ENCODE measurements at places on chromosomes 16 and 17. TPM values are rescaled to one million over a fixed set of nuclear protein-coding genes. Genes with fewer than 3 reads are reported as not detected.

Gene MGAT5B
- total RNA-seq, result 6.9 TPM

Gene OSGIN1
- total RNA-seq, result 0.20 TPM

Gene RRN3
- total RNA-seq, result 43.4 TPM

- DNase-seq, result no peak
- peak overlapping the region; percentile 58 for H3K27ac ChIP-seq
- H3K4me3 ChIP-seq, result no peak overlapping the region
- no peaks in the 10 kb centered on the region for H3K36me3 ChIP-seq
- no peaks in the 10 kb centered on the region for H3K4me1 ChIP-seq
These were observed 58.0 kb upstream of the MRTFB start for GRCh38 chr16:14013145-14013570.

- H3K27ac ChIP-seq, result peak overlapping the region; percentile 52
- H3K4me3 ChIP-seq, result peak overlapping the region; percentile 57
- no peaks in the 10 kb centered on the region for H3K27me3 ChIP-seq
- peak; percentile 55 for DNase-seq
These were observed 685 bp downstream of the FASN start for GRCh38 chr17:82097184-82097918.

GRCh38 chr17:62700964-62701705 is 73.7 kb downstream of the MRC2 start:
- no peak for DNase-seq
- no peak overlapping the region for H3K4me3 ChIP-seq
- peaks cover 2% of the 10 kb centered on the region for H3K36me3 ChIP-seq
- no peak overlapping the region for H3K27ac ChIP-seq
- no peaks in the 10 kb centered on the region for H3K27me3 ChIP-seq
- peaks cover 47% of the 10 kb centered on the region for H3K4me1 ChIP-seq

DNA sequence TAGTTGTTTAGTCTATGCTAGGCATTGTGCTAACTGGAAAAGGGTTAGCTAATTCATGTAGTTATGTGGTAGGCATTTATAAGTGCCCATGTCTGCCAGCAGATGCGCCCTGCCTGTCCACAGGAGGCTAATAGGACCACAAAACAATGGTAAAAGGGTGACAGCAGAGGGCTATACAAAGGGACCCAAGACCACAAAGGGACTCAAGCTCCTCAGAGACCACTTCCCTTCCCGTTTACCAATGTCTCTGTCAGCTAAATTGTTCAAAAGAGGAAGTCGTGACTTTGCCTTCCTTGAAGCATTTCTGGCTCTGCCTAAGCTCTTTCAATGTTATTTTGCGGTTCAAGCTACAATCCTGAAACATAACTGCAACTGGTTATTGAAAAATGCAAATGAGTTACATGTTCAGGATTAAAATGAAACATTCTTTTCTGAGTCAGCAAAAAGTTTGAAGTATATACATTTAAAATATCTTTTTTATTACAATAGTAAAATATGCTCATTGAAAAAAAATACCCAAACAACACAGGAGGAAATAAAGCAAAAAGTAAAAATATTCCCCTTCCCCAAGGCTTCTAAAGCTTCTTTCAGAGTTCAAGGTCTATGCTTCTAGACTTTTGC is 149.2 kb downstream of the MAF start:
- H3K36me3 ChIP-seq, result no peaks in the 10 kb centered on the region
- no peak overlapping the region for H3K27ac ChIP-seq
- H3K4me3 ChIP-seq, result no peak overlapping the region
- no peak for DNase-seq
- H3K4me1 ChIP-seq, result no peaks in the 10 kb centered on the region

DNA sequence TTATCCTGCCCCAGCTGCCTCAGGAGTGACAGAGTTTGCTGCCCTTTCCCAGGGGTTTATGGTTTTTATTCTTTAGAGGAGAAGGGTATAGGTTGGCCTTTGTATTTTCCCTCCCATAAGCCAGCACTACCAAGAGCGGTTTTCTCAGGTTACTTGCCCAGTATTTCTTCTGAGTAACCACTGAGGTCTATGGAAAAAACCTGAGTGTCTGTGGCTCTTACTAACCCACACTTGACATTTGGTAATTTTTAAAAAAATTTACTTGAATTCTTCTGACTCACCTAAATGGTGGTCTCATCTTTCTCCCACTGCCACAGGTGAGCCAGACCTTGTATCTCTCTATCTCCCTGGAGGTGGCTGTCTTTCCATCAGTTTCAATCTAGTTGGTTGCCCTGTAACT is 6.0 kb downstream of the SLC7A6 start:
- H3K4me1 ChIP-seq, result peaks cover 8% of the 10 kb centered on the region
- DNase-seq, result no peak
- H3K27ac ChIP-seq, result no peak overlapping the region
- H3K4me3 ChIP-seq, result no peak overlapping the region
- peaks cover 17% of the 10 kb centered on the region for H3K36me3 ChIP-seq
- no peaks in the 10 kb centered on the region for H3K27me3 ChIP-seq

- DNase-seq, result no peak
- H3K36me3 ChIP-seq, result no peaks in the 10 kb centered on the region
- H3K27ac ChIP-seq, result no peak overlapping the region
- peaks cover 3% of the 10 kb centered on the region for H3K27me3 ChIP-seq
These were observed 21.5 kb downstream of the TMEM235 start for GRCh38 chr17:78252701-78253635.

- no peak overlapping the region for H3K27ac ChIP-seq
- no peaks in the 10 kb centered on the region for H3K27me3 ChIP-seq
- no peak for DNase-seq
- no peaks in the 10 kb centered on the region for H3K4me1 ChIP-seq
- no peak overlapping the region for H3K4me3 ChIP-seq
These were observed 160.4 kb downstream of the KCNJ2 start for GRCh38 chr17:70329721-70330120.

GRCh38 chr17:9538626-9539025 is 37.0 kb downstream of the STX8 start:
- H3K36me3 ChIP-seq, result no peaks in the 10 kb centered on the region
- H3K4me1 ChIP-seq, result no peaks in the 10 kb centered on the region
- H3K4me3 ChIP-seq, result no peak overlapping the region
- no peak overlapping the region for H3K27ac ChIP-seq
- no peaks in the 10 kb centered on the region for H3K27me3 ChIP-seq
- DNase-seq, result no peak

- H3K4me1 ChIP-seq, result peaks cover 18% of the 10 kb centered on the region
- no peak overlapping the region for H3K4me3 ChIP-seq
- DNase-seq, result no peak
- peaks cover 21% of the 10 kb centered on the region for H3K27me3 ChIP-seq
These were observed 58.8 kb downstream of the SLFN11 start for GRCh38 chr17:35314415-35315216.

GRCh38 chr17:76645481-76645880 is 1.9 kb upstream of the ST6GALNAC1 start:
- H3K36me3 ChIP-seq, result no peaks in the 10 kb centered on the region
- no peaks in the 10 kb centered on the region for H3K4me1 ChIP-seq
- no peak for DNase-seq
- no peaks in the 10 kb centered on the region for H3K27me3 ChIP-seq
- H3K4me3 ChIP-seq, result no peak overlapping the region
- H3K27ac ChIP-seq, result no peak overlapping the region

- H3K4me3 ChIP-seq, result no peak overlapping the region
- no peak for DNase-seq
- no peak overlapping the region for H3K27ac ChIP-seq
- no peaks in the 10 kb centered on the region for H3K36me3 ChIP-seq
- H3K27me3 ChIP-seq, result no peaks in the 10 kb centered on the region
- H3K4me1 ChIP-seq, result no peaks in the 10 kb centered on the region
These were observed 561.6 kb upstream of the PSMD7 start for GRCh38 chr16:73735018-73735417.
